ENCODE measurements at places on chromosomes 12 and 14. TPM values are rescaled to one million over a fixed set of nuclear protein-coding genes. Genes with fewer than 3 reads are reported as not detected.

- peak; percentile 60 for DNase-seq
Observed at GRCh38 chr12:94872971-94873733, 130.3 kb downstream of the NDUFA12 start.

DNA sequence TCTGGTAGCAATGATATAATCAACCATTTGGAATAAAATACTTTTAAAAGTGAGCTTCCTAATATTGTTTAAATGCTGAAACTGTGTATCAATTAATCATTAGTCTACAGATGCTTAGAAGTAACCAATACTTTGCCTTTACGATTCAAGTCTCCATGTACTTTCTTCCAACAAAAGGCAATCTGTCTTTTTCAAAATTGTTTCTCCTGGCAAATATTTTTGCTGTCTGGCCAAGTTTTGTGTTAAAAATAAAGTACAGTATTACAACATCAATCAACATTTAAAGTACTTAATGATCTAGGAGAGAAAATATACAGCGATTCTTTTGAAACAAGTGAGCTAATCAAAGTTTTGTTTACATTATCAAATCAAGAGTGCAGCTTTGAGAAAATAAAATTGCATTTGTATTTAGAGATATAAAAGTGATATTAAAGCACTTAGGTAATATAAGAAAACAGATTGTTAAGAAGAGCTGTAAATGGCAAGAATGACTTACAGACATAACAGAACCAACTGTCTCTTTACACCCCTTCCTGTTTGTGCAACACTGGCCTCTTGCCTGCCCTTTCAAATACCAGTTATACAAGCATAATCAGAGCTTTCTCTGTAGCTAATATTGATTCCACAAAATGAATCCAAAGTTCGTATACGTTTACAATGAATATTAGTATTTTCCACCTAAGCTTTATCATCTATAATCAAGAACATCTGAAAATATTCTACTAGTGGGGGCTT, 38.2 kb upstream of the FBLN5 start:
- DNase-seq = no peak

DNA sequence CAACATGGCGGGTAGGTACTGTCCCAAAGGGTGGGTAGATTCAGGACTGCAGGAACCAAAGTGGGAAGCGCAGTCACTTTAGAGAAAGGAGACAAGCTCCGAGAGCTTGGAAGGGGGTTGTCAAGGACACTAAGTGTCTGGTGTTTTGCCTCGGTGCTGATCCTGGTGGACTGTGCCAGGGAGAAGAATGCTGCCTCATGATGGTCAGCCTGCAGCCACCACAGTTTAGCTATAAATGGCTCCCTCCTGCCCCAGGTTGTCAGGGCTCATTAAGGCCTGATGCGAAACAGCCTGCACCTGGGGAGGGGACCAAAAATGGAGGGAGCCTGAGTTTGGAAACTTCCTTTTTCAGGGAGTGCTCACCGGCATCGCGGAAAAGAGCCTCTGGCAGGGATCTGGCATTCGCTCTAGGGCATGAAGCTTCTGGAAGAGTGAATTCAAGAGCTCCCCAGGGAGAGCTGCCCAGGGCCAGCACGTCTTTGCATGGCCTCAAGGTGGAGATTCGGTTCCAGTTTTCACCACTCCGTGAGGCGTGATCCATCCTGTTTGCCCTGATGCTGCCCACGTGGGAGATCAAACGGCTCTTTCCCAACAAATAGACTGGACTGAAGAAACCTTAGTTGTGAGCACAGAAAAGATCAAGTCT, 164.0 kb downstream of the FOXN3 start:
- DNase-seq = no peak

DNA sequence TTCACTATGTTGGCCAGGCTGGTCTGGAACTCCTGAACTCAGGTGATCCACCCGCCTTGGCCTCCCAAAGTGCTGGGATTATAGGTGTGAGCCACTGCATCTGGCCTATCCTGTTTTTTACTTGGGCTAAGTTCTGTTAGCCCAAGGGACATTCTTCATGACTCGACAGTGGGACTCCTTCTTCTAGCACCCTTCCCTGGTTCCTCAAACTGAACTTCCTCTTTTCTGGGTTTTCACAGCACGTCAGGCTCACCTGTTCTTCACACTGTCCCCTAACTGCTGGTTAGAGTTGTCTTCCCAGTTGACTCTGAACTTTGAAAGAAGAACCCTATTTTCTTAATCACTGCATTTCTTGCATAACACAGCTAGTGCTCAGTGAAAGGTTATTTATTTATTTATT, 22.5 kb downstream of the CABP1 start:
- DNase-seq = no peak

DNA sequence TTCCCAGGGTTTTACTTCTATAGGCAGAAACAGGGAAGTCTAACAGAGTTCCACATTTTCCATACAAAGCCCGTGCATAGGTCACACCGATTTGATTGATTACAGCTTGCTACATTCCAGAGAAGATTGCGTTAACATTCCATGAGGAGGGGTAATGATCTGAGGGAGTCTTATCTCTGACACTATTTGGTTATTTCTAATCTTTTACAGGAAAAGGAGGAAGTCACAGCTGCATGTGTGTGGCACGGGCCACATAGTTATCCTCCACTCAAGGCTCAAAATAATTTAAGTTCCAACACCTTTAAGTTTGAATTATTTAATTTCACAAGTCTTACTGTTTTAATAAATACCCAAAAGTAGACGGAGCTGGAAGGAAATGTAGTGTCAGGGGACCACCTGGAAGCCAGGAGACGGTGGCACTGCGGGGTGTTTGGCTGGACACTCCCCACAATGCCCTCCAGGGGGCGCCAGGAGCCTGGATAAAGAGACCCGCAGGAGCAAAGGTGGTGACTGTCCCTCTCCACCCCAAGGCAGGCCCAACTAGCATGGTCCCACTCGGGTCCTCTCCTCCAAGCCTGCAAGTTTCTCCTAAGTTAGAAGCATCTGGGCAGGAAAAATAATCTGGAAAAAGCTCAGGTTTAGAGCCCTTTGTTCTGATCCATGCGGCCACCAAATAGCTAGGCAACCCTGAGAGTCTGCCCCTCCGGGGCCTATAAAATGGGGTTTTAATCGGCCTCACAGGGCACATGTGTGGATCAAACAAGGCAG, 20.2 kb downstream of the KRT8 start:
- no peak for DNase-seq

ACTN1 gene
- total RNA-seq = 124 TPM

SLC7A7 gene
- 0.36 TPM for total RNA-seq

KCNK13 gene
- 0.61 TPM for total RNA-seq

- no peak for DNase-seq
Observed at GRCh38 chr12:15005064-15005463, 32.2 kb downstream of the PDE6H start.

DNA sequence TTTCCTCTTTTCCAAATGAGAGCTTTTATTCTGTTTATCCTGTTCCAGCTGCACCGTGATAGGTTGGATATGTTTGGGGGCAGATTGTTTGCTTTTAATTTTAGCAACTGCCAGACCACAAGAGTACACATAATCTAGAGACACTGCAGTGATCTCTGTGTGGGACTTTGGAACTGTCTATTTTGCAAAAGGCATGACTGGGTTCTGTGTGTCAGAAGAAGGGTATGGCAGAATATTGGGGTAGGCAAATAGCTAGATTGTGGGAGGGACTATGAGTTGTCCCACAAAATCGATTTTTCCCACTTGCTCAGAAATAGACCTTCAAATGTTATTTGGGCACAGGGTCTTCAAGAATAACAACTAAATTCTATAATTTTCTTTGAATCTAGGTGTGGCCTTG, 275.9 kb upstream of the KITLG start:
- no peak for DNase-seq

CYP27B1 gene
- total RNA-seq = 18.8 TPM

- DNase-seq = no peak
Observed at GRCh38 chr14:61656341-61656740, 39.0 kb upstream of the HIF1A start.

All from natural killer cell treated with Interleukin-12 subunit alpha and Interleukin-12 subunit beta and Interleukin-15 and Interleukin-18, amount 100 ng/mL, for 72 hours (primary cell).